ENCODE measurements at places on chromosomes 5 and 9. TPM values are rescaled to one million over a fixed set of nuclear protein-coding genes. Genes with fewer than 3 reads are reported as not detected.

DNA sequence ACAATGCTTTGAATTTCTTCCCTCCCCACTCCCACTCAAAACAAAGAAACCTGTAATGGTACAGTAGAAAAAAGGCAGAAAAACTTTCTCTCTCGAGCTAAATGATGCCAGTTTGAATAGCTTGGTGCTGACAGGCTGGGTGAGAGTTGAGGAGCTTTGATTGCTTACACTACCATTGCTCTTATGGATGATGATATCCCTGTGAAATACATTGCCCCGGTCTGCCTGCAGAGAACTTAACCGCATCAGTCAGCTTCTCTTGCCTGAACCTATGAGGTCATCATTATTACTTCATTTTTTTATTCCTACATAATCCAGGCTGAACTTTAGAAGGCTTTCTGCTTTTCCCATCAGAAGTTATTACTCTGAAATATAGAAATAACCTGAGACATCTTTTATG is 69.3 kb downstream of the ISL1 start:
- H3K4me3 ChIP-seq: no peak overlapping the region
- no peaks in the 10 kb centered on the region for H3K36me3 ChIP-seq
- DNase-seq: no peak
- no peaks in the 10 kb centered on the region for H3K27me3 ChIP-seq
- no peaks in the 10 kb centered on the region for H3K4me1 ChIP-seq

DNA sequence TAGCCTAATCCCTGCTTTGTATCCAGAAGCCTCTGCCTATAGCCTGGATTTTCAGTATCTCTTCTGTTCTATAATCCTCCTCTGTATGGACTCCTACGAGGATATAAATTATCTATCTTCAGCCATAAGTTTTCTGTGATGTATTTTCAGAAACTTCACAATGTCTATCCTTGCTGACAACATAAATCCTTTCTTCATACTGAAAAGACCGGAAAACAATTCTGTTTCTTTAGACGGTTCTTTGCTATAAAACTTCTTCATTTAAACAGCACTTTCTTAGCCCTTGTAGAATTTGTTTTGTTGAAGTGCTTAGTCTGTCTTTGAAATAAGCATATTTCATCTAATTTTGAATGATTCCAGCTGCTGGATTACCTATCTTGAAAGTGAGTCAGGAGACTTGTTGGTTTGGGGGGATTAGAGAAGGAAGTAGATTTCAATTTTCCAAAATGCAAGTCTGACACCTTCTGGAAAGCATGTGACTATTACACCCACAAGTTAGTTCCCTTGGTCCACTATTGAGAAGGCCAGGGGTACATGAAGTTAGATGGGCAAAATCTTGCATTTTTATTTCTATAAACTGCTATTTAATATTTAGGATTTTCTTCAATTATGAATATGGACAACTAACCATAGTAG is 96.3 kb upstream of the RANBP3L start:
- H3K4me1 ChIP-seq: no peaks in the 10 kb centered on the region
- no peaks in the 10 kb centered on the region for H3K27me3 ChIP-seq
- H3K36me3 ChIP-seq: no peaks in the 10 kb centered on the region

CCNO gene
- total RNA-seq: not detected

EPB41L4B gene
- total RNA-seq: not detected
